ENCODE measurements at places on chromosomes 4 and X.

- no peak for DNase-seq
These were observed 183.0 kb downstream of the LDB2 start for GRCh38 chr4:16715482-16715881.

GRCh38 chrX:76538860-76539259 lies 111.3 kb downstream of the MAGEE1 start:
- no peak for DNase-seq

- DNase-seq, result no peak
These were observed 21.4 kb upstream of the HERC6 start for GRCh38 chr4:88357262-88357661.

DNA sequence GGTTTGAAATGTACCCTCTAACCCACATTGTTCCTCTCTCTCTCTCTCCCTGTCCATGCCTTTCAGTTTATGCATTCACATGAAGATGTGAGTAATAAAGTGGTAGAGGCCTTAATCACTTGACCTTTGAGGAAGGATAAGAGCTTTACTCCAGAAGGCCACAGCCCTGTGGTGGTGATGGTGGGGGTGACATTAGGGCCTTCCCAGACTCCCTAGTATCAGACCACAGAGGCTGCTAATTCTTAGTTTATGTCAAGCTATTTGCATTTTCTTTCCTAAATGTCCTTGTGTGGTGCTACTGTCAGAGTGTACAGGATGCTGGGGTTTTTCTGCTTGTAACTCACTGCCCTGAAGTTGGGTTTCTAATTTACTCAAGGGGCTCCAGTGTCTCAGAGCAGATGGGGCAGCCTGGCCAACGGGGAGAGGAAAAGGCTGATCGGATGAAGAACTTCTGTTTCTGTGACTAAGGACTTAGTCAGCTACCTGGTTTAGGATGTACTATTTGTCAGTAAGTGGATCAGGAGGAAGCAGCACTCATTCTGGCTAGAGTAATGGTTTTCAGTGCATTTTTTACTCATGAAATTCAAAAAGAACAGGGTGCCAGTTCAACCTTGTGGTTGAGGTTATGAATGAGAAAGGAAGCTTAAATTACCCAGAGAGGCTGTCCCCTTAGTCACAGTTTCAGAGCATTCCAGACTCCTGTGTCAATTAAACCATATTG lies 509.6 kb upstream of the DIPK2B start:
- DNase-seq, result no peak

- DNase-seq, result no peak
These were observed 560.7 kb upstream of the TENM3 start for GRCh38 chr4:181682367-181683047.

DNA sequence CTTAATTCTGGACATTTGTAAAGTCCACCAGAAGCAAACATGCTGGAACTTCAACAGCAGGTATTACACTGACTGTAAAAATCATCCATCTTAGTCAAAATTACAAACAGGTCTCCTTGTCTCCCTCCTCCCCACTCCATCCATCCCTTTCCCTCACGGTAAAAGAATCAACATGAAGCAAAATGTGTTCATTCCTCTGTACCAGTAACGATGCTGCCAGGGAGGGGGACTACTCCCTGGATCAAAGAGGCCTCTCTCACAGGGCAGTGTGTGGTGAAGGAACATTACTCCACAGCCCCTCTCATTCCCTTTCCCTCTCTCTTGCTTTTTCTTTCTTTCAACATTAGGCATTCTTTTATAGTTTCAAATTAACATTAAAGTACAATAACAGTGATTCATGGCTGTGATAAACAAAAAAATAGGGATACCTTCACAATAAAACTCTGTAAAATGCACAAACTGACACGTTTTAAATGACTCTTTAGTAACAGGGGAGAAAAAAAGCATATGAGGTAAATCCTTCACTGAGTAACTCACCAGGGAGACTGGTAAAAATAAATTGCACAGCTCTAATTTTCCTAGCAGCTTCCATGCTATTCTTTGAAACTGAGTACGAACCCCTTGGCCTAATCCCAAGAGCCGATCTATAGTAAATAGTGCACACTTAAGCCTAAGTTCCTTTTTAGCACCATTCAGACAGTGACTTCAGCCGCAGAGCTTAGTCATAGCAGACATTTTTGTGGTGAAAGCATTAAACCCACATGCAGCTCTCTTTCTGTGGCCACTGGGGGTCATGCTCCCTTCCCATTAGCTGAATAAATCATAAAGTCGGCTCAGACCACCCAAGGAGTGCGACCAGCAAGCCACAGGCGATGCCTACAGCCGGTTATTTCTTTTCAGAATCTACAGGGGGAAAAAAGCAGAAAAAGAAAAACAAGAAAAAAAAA lies 215.6 kb upstream of the GYPA start:
- DNase-seq, result no peak

DNA sequence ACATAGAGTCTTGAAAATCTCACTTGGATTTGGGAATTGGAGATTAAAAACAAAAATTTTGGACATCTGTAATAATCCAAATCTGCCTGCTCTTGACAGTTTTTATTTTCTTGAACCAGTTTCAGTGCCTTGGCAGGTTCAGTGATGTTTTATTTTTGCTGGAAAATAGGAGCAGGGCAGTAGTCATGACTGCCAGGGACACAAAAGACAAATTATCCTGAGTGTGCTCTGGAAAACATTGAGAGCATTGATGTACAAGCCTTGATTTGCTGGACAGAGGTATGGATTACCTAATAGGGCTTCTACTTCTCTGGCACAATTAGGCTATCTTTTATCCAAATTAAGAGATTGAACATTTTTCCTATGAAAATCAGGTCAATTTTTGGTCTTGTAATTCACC lies 123.4 kb upstream of the SFRP2 start:
- no peak for DNase-seq

- DNase-seq, result no peak
These were observed 2.9 kb downstream of the TBL1X start for GRCh38 chrX:9467751-9468150.

DNA sequence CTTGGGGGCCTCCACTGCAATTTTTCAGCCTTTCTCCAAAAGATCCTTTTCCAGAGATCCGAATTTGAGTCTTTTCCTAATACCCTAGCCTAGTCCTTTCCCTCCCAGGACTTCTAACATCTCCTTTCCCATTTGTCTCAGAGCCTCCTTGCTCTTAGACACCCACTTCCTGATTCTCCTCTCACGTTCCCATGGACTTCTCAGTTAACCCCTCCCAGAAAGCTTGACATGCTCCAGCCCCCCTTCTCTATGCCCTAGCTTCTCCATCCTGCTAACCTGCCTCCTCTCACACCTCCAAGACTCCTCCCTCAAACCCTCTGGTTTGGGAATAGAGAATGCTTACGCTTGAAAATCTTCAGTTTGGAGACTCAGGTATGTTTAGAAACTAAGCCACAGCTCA lies 2.5 kb downstream of the UBA1 start:
- DNase-seq, result no peak

DNA sequence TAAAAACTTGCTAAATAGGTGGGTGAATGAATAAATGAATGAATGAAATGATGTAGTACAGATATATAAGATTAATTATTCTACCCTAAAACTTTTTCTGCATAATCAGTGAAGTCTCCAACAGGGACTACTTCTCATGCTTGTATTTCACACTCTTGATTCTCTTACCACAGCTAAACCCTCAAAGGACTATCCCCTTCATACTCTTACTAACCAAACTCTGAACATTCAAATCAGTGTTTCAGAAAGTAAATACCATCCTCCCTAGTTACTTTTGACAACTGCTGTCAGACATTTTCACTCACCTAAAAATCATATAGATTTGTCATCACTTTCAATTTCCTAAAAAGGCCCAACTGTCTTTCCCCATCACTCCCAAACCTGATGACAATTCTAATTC lies 234.3 kb upstream of the HHIP start:
- DNase-seq, result no peak
